Lung (tissue), 17 donors: ENCODE measurements at places on chromosomes 1 and 21. TPM values are rescaled to one million over a fixed set of nuclear protein-coding genes. Genes with fewer than 3 reads are reported as not detected.
A peak's percentile ranks its signal among the peaks of the same experiment; 100 is the strongest.

GRCh38 chr1:172431721-172432192 lies 11.3 kb downstream of the C1orf105 start:
- no peak overlapping the region for H3K4me3 ChIP-seq
- H3K36me3 ChIP-seq, result no peaks in the 10 kb centered on the region
- no peak for DNase-seq
- no peak overlapping the region for H3K27ac ChIP-seq
- H3K4me1 ChIP-seq, result peaks cover 2% of the 10 kb centered on the region

GRCh38 chr1:30706528-30706927 lies 16.9 kb downstream of the MATN1 start:
- no peak overlapping the region for H3K4me3 ChIP-seq
- H3K27ac ChIP-seq, result no peak overlapping the region
- H3K4me1 ChIP-seq, result no peaks in the 10 kb centered on the region
- DNase-seq, result peak; percentile 58
- no peaks in the 10 kb centered on the region for H3K36me3 ChIP-seq

DNA sequence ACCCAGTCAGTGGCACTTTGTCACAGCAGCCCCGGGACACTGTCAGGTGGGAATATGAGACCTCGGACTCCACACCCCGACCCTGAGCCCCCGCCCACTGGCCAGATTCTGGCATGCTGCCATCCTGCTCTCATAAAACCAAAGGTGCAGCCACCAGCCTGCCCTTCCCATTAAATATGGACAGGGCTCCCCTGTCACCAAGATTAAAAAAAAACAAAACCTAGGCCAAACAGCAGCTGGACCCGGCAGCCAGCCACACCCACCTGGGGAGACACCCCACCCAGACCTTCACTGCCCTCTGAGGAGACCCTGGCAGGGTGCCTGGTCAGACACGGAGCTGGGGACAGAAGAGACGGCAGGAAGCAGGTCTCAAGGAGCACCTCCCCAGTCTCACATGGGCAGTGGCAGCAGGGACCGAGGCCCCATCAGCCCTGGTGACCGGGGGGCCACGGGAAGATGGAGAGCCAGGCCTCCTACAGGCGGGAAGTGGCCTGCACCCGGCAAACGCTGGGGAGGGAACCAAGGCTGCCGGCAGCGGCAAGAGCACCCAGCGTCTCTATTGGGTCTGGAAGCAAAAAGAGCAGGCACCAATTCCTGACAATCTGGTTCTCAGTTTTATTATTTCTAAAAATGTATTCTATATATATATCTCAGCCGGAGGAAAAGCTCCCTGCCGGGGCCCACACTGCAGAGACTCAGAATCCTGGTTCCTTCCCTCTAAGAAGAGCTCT lies 61.9 kb downstream of the ACOT7 start:
- peaks cover 8% of the 10 kb centered on the region for H3K36me3 ChIP-seq
- H3K4me3 ChIP-seq, result no peak overlapping the region
- H3K27me3 ChIP-seq, result no peaks in the 10 kb centered on the region
- H3K4me1 ChIP-seq, result no peaks in the 10 kb centered on the region
- no peak overlapping the region for H3K27ac ChIP-seq

RPTN gene
- polyA plus RNA-seq, result not detected

GRCh38 chr1:2425892-2426291 lies 13.5 kb upstream of the PEX10 start:
- peaks cover 14% of the 10 kb centered on the region for H3K4me1 ChIP-seq
- DNase-seq, result no peak
- H3K27me3 ChIP-seq, result no peaks in the 10 kb centered on the region
- H3K4me3 ChIP-seq, result no peak overlapping the region

GRCh38 chr1:245160288-245160687 lies 5.5 kb downstream of the KIF26B start:
- no peak overlapping the region for H3K27ac ChIP-seq
- peak; percentile 63 for DNase-seq
- no peaks in the 10 kb centered on the region for H3K27me3 ChIP-seq
- H3K36me3 ChIP-seq, result no peaks in the 10 kb centered on the region

DNA sequence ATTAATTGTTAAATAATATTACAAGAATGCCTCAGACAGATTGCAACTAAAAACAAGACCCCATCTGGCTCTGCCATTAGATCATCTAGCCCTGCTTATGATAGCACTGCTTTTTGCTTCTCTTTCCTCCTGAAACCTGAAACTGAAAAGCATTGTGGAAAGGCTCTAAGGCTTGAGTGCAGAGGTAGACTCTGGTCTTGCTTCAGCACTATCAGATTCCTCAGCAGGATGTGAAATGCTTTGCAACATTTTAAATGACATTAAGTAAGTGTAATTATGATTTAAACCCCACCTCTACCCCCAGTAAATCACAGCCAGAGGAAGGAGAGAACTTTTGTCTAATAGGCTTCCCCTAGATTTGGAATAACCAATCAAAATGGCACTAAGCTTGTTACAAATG lies 32.9 kb downstream of the PHC2 start:
- no peaks in the 10 kb centered on the region for H3K27me3 ChIP-seq
- no peak for DNase-seq
- H3K4me3 ChIP-seq, result no peak overlapping the region
- no peaks in the 10 kb centered on the region for H3K36me3 ChIP-seq
- peaks cover 7% of the 10 kb centered on the region for H3K4me1 ChIP-seq

ELF3 gene
- 143 TPM for polyA plus RNA-seq

TMEM52 gene
- polyA plus RNA-seq, result 3.1 TPM
